HepG2 (cell line): ENCODE measurements at places on chromosomes 6 and 20.

DNA sequence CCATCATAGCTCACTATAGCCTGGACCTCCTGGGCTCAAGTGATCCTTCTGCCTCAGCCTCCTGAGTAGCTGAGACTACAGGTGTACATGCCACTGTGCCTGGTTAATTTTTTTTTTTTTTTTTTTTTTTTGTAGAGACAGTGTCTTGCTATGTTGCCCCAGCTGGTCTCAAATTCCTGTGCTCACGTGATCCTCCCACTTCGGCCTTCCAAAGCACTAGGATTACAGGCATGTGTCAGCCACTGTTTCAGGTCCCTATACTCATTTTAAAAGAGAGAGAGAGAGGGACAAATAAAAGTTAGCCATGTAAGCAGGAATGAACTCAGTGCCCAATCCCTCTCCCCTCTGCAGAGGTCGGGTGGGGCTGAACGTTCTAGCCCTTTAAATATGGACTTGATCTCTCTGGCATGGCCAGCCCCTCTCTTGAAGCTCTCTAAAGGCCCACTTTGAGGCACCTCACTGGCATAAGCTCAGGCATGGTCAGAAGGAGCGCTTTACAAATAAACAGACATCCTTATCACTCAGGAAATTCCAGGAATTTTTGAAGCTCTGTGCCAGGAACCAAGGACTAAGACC, 9.0 kb upstream of the SERPINB1 start:
- no peaks in the 10 kb centered on the region for H3K36me3 ChIP-seq
- peaks cover 78% of the 10 kb centered on the region for H3K4me1 ChIP-seq
- H3K27me3 ChIP-seq = no peaks in the 10 kb centered on the region

- no peaks in the 10 kb centered on the region for H3K4me1 ChIP-seq
- DNase-seq = no peak
- H3K27me3 ChIP-seq = no peaks in the 10 kb centered on the region
- no peak overlapping the region for H3K4me3 ChIP-seq
- no peak overlapping the region for H3K27ac ChIP-seq
Observed at GRCh38 chr6:165383323-165383722, 73.9 kb upstream of the C6orf118 start.

- H3K27ac ChIP-seq = no peak overlapping the region
- H3K36me3 ChIP-seq = no peaks in the 10 kb centered on the region
- peaks cover 24% of the 10 kb centered on the region for H3K4me1 ChIP-seq
- no peak for DNase-seq
- no peak overlapping the region for H3K4me3 ChIP-seq
- H3K27me3 ChIP-seq = peaks cover 2% of the 10 kb centered on the region; the same call in 1 of the 2 replicates
Observed at GRCh38 chr6:157774153-157775135, 48.6 kb upstream of the SNX9 start.

- H3K4me1 ChIP-seq = no peaks in the 10 kb centered on the region
- no peaks in the 10 kb centered on the region for H3K36me3 ChIP-seq
- H3K27ac ChIP-seq = no peak overlapping the region
- DNase-seq = no peak
- H3K4me3 ChIP-seq = no peak overlapping the region
- no peaks in the 10 kb centered on the region for H3K27me3 ChIP-seq
Observed at GRCh38 chr20:9555781-9556180, 41.4 kb downstream of the LAMP5 start.

DNA sequence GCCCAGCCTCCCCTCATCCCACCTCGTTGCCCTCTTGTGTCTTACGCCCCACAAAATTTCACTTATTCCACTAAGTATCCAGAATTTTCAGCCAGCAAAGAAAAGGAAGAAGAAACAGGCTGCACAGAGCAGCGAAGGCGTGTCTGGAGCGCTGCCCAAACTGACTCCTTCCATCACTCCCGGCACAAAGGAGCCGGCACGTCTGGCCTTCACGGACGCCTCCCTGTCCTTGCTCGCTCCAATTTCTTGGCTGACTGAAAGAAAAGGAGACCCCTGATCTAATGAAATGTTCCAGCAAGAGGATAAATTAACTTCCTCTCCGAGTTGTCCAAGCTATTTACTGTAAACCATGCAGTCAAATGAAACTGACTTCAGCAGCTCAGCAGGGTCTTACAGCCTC, 152.3 kb upstream of the CDH4 start:
- no peak for DNase-seq
- H3K27me3 ChIP-seq = peaks cover 7% of the 10 kb centered on the region; the same call in 2 of the 3 replicates
- no peak overlapping the region for H3K4me3 ChIP-seq
- H3K27ac ChIP-seq = no peak overlapping the region
- H3K4me1 ChIP-seq = no peaks in the 10 kb centered on the region

DNA sequence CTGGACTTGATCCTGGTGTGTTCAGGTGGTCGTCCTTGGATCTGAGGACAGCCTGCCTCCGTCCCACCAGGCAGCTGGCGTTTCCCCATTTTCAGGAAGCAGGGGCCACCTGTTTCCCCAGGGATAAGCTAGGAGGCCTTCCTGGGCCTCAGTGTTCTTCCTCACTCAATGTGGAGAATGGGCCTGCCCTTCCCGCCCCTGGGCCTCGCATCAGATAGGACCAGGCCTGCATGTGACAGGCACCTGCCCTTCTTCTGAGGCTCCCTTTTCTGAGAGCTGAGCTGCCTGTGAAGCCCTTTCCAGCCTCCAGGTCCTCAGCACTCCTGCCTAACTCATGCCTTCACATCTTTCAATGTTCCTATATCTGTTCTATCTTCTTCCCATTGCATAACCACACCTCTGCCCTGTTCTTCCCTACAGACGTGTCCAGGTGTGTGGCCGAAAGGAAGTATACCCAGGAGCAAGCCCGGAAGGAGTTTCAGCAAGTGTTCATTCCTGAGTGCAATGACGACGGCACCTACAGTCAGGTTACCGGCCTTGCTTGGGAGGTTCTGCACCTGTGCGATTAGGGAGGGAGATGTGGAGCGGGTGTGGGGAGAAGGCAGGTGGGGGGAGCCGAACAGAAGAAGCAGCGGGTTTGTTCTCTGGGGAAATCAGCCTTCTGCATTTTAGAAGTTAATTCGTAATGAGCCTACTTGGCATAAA, 85.1 kb downstream of the SMOC2 start:
- H3K27ac ChIP-seq = no peak overlapping the region
- H3K36me3 ChIP-seq = no peaks in the 10 kb centered on the region
- no peak overlapping the region for H3K4me3 ChIP-seq
- DNase-seq = no peak

DNA sequence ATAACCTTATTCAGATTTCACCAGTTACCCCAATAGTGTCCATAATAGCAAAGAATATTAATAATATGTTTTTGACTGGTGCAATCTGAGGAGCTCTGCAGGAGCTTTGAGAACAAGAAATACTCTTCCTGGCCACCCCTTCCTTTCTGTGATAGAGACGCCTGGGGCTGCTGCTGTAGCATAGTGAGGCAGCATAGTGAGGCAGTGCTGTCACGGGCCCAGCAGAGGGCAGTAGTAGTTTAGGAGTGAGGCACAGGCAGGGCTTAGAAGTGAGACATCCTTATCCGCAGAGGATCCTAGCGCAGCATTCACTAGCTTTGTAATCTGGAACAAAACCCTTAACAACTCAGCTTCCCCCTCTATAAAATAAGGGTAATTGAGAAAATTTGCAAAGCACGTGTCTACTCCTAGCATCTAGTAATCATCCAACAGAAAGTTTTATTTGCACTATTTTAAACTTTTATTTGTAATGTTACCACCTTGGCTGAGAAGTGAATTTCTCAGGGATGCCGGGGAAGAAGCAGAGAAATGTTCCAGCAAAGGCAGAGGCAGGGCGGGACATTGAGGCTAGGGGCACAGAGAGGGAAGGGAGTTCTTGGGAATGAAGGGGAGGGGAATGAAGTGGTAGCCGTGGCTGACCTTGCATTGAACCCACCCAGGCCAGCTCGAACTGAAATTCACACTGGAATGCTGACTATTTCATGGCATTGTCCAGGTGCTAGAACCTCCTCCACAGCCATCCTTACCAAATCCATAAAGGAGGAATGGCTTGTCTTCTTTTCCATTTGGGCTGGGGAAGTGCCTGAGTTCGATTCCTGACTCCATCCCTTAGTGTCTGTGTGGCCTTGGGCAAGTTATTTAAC, 78.8 kb downstream of the CDS2 start:
- no peaks in the 10 kb centered on the region for H3K27me3 ChIP-seq
- no peaks in the 10 kb centered on the region for H3K36me3 ChIP-seq
- H3K4me1 ChIP-seq = peaks cover 35% of the 10 kb centered on the region
- H3K4me3 ChIP-seq = no peak overlapping the region

- H3K4me3 ChIP-seq = no peak overlapping the region
- no peaks in the 10 kb centered on the region for H3K4me1 ChIP-seq
- H3K27ac ChIP-seq = no peak overlapping the region
Observed at GRCh38 chr6:34585512-34586061, 29.5 kb upstream of the SPDEF start.
